ENCODE measurements at places on chromosomes 2 and 18.

- no peak for DNase-seq
Measured at GRCh38 chr18:24915547-24915946, 436.4 kb downstream of the ZNF521 start.

DNA sequence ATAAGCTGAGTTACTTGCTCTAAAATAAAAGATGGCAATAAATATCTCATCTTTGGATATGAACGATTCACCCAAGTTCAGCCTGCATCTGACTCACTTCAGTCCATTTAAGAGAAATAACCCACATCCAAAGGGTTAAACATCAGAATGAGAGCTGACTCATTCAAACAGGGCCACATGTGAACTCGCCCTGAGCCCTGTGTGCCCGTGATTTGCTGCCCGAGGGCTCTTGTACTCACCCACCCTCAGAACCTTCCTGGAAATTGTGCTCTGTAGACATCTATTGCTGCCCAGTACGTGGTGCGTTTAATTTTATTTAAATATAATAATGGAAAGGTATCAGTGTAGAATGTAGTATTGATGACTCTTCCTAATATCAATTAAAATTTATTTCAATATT is 66.9 kb upstream of the RBM44 start:
- peak; percentile 77 for DNase-seq

GRCh38 chr2:58336416-58336815 is 95.3 kb upstream of the FANCL start:
- no peak for DNase-seq

DNA sequence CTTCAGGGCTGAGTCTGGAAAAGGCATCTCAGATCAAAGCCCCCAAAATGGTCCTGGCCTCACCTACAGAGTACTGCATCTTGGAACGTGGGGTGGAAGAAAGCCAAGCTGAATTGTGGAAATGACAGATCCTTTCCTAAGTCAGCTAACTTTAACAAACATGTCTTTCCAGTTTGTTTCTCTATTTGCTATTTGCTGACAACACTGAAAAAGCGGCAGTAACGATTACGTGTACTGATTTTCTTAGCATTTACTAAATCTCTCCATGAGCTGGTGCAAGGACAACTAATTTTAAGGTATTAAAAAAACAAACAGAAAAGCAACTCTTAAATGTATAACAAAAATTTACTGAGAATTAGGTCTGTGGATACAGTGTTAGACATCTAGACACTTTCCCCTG is 1.1 kb downstream of the HIBCH start:
- DNase-seq = no peak

- no peak for DNase-seq
Measured at GRCh38 chr2:112201696-112202430, 53.0 kb downstream of the ZC3H8 start.

DNA sequence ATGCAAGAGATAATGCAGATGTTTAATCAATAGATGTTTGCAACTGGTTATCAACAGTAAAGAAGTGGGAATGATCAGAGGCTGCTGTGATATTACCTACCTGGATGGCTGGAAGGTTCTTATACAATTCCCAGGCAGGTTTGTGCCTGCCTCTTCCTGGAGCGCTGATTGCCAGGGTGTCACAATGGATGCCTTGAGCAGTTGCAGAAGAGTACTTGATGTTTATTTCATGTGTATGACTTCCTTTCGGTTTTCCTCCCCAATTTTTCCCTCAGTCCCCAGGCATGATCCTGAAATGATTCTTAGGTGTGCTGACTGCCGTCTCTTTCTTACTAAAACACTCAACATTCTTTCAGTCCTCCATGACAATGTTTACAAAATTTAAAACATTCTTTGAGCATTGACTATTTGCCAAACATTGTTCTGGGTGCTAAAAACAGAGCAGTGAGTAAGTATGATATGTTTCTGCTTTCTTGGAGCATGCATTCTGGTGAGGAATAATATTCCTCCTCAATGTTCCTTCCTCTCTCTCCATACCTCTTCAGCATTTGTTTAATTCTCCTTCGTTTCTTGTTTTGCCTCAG is 416.6 kb upstream of the TRIB2 start:
- no peak for DNase-seq

- DNase-seq = no peak
Measured at GRCh38 chr2:222819722-222820333, 41.0 kb upstream of the ACSL3 start.

GRCh38 chr2:109434351-109434750 is 179.4 kb downstream of the SEPTIN10 start:
- no peak for DNase-seq

DNA sequence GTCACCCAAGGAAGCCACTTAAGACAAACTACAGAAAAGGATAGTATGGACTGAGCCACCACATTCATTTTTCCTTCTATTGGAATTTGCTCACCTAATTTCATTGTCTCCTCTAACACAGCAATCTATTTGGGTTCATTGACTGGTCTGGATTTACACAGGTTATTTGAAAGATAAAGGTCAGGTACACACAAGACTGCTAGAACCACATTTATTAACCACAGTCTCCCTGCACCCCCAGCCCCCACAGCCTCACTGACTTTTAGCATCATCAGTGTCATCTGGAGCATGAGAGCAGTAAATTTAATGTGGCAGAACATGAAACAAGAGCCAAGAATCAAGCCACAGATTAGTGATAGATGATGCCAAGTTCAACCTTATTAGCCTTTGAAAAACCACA is 226.9 kb upstream of the GYPC start:
- DNase-seq = no peak

DNA sequence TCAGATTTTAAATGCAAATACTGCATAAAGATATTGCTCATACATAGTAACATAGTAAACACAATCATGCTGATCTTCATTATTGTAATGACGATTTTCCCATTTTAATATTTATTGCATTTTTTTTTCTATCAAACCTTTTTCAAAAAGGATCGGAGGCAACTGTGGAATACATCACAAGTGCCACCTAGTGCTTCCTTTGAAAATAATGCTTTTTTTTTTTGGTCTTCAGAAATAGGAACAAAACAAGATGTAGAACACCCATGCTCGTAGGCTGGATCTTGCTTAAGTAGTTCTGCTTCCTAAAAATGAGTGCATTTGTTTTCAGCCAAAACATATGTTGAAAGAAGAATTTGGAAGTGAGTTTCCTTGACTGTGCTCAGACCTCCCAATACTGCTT is 35.7 kb upstream of the GPR155 start:
- no peak for DNase-seq

DNA sequence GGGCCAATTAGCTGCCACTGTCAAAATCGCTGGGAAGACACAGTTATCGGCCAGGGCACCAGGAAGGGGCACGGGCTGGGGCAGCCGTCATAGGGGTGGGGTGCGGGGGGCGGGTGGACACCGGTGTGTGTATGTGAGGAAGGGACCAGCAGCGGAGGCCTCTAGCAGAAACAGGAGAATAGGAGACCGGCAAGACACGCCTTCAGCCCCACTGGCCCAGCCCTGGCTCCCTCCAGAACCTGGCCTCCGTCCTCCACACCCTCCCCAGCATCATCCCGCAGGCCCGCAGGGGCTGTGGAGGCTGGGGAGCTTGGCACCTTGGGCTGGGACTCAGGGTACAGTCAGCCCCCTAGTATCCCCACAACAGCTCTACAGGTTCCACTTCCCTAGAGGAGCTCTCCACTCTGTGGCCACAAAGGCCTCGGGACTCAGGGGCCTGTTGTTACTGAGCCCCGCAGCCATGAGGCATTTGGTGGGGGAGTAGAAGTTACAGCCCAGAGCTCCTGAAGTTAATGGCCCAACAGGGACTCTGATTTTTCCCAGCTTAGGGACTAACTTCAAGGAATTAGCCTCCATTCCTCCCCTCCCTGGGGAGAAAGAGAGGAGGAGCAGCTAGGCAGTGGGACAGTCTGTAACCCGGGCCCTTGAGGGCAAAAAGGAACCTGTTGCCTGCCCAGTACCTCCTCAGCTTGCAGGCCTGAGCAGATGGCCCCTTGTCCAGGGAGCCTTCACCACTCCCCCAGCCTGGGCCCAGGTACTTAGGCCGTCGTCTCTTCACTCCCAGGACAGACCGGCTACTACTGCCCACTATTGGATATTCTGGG is 19.9 kb downstream of the SH2D6 start:
- no peak for DNase-seq

GRCh38 chr18:9779630-9780029 is 71.5 kb downstream of the RAB31 start:
- no peak for DNase-seq
